Endothelial cell of umbilical vein (primary cell): ENCODE measurements at places on chromosomes 5 and 9. TPM values are rescaled to one million over a fixed set of nuclear protein-coding genes. Genes with fewer than 3 reads are reported as not detected.

Gene WDR31
- 0.62 and 1.00 TPM in 2 replicates for total RNA-seq

Gene TAF11L5
- not detected in 2 replicates for total RNA-seq

Gene MAST4
- total RNA-seq = 116 and 120 TPM in 2 replicates

Gene FREM1
- 0.14 and 0.29 TPM in 2 replicates for total RNA-seq

Gene GPR151
- not detected in 2 replicates for total RNA-seq

Gene FOXD4L4
- 0.15 and 0.39 TPM in 2 replicates for total RNA-seq

Gene HRCT1
- 1.2 and 5.2 TPM in 2 replicates for total RNA-seq

Gene PCA3
- total RNA-seq = 0.32 and 2.5 TPM in 2 replicates

Gene C9
- 0.44 TPM in 1 of 2 replicates, not detected in the other for total RNA-seq

Gene SPACA9
- total RNA-seq = 3.6 and 4.7 TPM in 2 replicates

Gene SGCD
- not detected in 2 replicates for total RNA-seq

Gene IL4
- not detected in 2 replicates for total RNA-seq

Gene LHX6
- 9.4 and 18.4 TPM in 2 replicates for total RNA-seq

Gene TXN
- 280 and 286 TPM in 2 replicates for total RNA-seq

Gene AMBP
- total RNA-seq = not detected in 2 replicates

Gene ZDHHC11B
- total RNA-seq = not detected in 2 replicates

Gene GFI1B
- not detected in 2 replicates for total RNA-seq

Gene IFNK
- not detected in 2 replicates for total RNA-seq

Gene SNX2
- total RNA-seq = 46.3 and 51.2 TPM in 2 replicates

Gene MARCOL
- total RNA-seq = not detected in 2 replicates

Gene CCIN
- total RNA-seq = 0.22 and 0.44 TPM in 2 replicates

Gene NUDT12
- total RNA-seq = 3.6 and 4.9 TPM in 2 replicates

Gene CDC25C
- total RNA-seq = 13.3 and 13.6 TPM in 2 replicates

Gene GM2A
- total RNA-seq = 21.2 and 22.5 TPM in 2 replicates

Gene SURF1
- total RNA-seq = 12.0 and 22.8 TPM in 2 replicates

Gene SV2C
- total RNA-seq = 0.07 TPM in 1 of 2 replicates, not detected in the other

Gene AHRR
- total RNA-seq = 3.1 and 5.1 TPM in 2 replicates

Gene FAM221B
- not detected in 2 replicates for total RNA-seq

Gene ZFR
- total RNA-seq = 58.6 and 60.1 TPM in 2 replicates

Gene SARDH
- total RNA-seq = 0.30 and 0.44 TPM in 2 replicates

Gene MATR3
- 158 and 164 TPM in 2 replicates for total RNA-seq

Gene PCDHB2
- 0.23 and 0.58 TPM in 2 replicates for total RNA-seq

Gene HBEGF
- total RNA-seq = 33.2 and 35.3 TPM in 2 replicates

Gene DNAI1
- total RNA-seq = not detected in 2 replicates

Gene ELAVL2
- total RNA-seq = 0.18 and 0.20 TPM in 2 replicates

Gene ENHO
- not detected in 2 replicates for total RNA-seq

Gene TRAF1
- total RNA-seq = 1.4 and 2.0 TPM in 2 replicates

Gene GPX3
- total RNA-seq = 3.5 and 5.1 TPM in 2 replicates

Gene RMRP
- total RNA-seq = 19,118 and 22,385 TPM in 2 replicates

Gene PCSK5
- 4.8 and 5.1 TPM in 2 replicates for total RNA-seq

Gene TUSC1
- 12.1 TPM in 2 replicates for total RNA-seq
